Renal pelvis (tissue), 12 donors: ENCODE measurements at places on chromosomes 1 and 21. TPM values are rescaled to one million over a fixed set of nuclear protein-coding genes. Genes with fewer than 3 reads are reported as not detected.

ELAPOR1 gene
- 2.1 TPM for polyA plus RNA-seq

- DNase-seq, result no peak
Observed at GRCh38 chr1:61605607-61606321, 119.2 kb downstream of the TM2D1 start.

GRCh38 chr1:222634180-222635013 is 16.5 kb downstream of the MIA3 start:
- peak; percentile 89 for DNase-seq

GRCh38 chr1:206559672-206559995 is 52.3 kb downstream of the RASSF5 start:
- DNase-seq, result no peak

GRCh38 chr1:56304975-56305374 is 274.4 kb downstream of the PLPP3 start:
- no peak for DNase-seq

DNA sequence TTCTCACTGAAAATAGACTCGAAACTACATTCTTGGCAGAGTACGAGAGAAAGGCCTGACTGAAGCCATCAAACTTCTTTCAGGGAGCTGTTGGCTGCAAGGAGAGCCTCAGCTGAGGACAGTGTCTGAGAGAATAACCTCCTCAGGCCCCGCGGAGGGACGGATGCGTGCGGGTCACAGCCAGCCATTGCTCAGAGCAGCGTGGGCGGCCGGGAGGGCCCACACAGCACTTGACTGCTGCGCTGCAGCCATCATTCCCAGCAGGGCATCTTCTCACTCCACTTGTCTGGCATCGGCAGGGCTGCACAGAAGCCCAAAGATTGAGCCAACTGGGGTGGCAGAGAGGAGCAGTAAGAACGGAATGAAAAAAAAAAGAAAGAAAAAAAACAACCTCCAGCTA is 113.5 kb downstream of the XCL2 start:
- DNase-seq, result no peak

GRCh38 chr1:41958015-41958673 is 39.4 kb upstream of the HIVEP3 start:
- DNase-seq, result no peak

- DNase-seq, result no peak
Observed at GRCh38 chr1:2347409-2347785, 44.0 kb downstream of the MORN1 start.

GRCh38 chr1:229964281-229964680 is 102.8 kb upstream of the GALNT2 start:
- no peak for DNase-seq

GRCh38 chr1:200179126-200179780 is 151.7 kb downstream of the NR5A2 start:
- DNase-seq, result no peak

GRCh38 chr1:157274698-157275534 is 136.7 kb upstream of the ETV3 start:
- DNase-seq, result no peak

DNA sequence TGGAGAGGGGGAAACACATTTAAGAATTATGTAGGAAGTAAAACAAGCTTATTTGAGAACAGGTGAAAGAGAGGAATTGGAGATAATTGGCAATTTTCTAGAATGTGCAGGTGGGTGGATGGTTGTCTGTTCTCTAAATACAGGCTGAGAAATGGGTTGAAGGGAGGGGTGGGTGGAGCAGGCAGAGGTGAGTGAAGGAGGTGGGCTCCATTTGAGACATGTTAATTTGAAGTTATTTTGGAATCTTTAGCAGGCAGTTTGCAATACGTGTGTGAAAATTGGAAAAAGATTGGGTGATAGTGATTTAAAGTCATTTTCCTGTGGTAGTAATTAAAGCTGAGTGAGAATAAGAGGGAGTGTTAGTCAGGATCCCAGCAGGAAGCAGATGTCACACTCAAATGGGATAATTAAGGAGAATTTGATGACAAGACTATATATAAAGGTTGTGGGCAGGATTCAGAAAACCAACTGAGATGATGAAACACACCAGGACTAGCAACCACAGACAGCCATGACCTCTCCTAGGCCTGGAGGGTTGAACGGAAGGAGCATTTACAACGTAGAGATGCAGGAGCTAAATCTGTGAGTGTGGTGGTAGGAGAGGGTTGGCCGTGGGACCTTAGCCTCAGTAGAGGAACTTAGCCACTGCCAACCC is 40.6 kb downstream of the CHRM3 start:
- DNase-seq, result no peak

- no peak for DNase-seq
Observed at GRCh38 chr1:53048960-53049573, 12.9 kb upstream of the PODN start.
